ENCODE measurements at places on chromosomes 4 and X.

DNA sequence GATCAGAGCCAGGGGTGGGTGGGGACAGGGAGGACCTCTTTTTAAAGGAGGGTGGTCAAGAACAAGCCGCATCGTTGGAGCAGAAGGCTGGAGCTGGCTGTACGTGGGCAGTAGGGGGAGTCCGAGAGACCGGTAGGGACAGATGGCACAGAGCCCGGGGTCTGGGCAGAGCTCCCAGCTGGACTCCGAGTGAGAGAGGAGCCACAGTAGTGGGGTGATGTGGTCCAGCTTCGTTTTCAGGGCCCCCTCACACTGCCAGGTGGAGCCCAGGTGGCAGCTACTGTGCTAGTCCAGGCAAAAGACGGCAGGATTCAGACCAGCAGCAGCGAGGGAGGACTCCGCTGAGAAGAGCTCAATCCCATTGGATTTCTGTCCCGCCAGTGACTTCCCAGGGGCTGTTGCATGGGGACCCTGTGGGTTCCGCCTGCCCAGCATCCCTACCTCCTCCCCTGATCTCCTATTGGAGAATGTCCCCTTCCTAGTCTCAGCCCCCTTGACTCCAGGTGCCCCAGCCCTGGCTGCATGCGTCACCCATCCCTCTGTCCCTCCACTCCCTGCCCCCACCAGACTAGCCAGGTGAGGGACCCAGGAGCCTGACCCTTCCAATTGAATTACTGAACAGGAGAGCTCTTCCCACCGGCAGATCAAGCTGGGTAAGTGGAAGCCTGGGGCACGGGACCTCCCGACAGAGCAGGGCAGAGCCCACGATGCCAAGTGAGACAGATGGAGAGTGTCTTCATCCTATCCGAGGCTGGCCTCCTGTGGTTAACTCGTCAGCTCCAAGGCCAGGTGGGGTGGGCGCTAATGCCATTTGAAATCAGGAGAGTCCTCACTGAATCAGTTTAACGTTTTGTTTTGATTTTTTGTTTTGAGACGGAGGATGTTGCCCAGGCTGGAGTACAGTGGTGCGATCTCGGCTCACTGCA, 2.9 kb downstream of the ARHGAP4 start:
- no peak for DNase-seq

DNA sequence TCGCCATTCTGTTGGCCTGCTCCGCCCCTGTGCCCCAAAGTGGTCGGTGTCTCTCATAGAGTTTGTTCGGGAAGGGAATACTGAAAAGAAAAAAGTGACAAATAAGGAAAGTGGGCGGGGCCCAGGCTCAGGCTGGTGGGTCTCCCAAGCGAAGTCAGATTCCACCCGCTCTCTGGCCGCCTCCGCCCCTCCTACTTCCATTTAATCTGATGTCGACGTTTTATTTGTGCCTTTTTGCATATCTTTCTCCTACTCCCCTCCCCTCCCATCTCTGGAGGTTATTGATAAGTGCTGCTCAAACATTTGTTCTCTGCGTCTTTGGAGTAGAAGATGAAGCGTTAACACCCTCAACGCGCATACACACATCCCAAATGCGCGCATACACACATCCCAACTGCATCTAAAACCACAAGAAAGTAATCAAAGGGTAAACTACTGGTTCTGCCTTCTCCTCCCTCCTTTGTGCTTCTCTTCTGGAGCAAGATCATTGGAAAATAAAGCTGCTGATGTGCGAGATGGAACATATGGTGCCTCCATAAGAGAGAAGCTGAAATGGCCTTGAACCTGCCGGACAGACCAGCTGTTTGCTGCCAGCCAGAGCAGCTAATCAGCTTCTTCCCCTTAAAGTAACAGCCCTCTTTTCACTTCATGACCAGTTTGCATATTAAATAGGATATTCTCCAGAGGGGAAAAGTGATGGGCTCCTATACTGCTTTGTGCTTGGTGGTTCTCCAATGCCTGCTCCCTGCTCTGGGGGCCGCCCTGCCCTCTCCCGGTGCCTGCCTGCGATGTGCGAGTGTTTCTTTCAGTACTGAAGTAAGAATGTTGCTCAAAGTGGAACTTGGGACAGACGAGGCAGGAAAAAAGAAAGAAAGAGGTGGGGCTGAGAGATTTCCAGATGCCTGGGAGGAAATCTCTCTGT, 3.1 kb downstream of the MAMLD1 start:
- DNase-seq, result no peak

DNA sequence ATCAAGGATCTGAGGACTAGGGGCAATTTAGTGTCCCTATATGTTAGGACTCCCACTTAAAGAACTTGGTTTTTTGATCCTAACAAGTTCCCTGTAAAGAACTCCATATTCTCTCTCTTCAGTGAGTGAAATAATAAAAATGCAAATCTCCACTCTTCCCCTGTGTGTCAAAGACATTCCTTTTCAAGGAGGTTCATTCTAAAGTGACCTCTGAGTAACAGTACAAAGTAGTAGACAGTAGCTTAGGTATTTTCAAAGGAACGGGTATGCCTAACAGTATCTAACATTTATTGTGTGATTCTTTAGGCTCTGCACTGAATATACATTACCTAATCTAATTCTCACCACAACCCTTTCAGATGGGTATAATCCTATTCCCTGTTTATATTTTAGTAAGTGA, 58.4 kb upstream of the SCOC start:
- DNase-seq, result no peak

DNA sequence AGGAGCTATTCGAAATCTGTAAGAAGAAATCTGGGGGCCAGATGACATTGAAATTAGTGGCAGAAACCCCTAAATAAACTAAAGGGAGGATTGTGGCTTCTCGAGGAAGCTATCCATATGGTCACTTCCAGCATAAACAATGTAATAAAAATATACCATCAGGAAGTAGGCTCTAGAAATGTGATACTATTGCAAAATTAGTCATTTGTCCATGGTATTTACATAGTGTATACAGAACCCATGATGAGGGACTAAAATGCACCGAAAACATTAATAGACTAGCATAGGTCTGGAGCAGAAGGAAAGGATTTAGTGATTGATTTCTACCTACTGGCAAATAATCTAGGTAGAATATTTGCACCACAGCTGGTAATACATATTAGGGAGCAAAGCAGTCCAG, 1344.0 kb downstream of the FSTL5 start:
- DNase-seq, result no peak

DNA sequence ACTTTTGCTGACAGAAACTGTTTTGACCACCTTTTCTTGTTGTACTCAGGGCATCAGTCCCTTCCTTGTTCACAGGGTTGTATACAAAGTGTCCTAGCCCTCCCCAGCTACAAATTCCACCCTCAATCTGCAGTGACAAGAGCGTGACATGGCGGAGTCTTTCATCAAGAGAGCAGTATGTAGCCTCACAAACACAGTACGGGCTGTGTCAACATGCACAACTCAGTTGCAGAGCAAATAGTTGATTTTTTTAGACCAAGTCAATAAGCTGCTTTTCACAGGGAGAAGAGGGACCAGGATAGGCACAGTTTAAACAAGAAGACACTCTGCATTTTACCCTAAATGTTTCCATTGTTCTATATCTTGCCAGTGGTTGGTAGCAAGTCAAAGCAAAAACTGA, 8.6 kb upstream of the HS6ST2 start:
- no peak for DNase-seq

GRCh38 chrX:70664726-70665125, 220.1 kb downstream of the DLG3 start:
- DNase-seq, result no peak

GRCh38 chr4:174107746-174108354, 175.6 kb downstream of the FBXO8 start:
- no peak for DNase-seq

GRCh38 chrX:71222929-71223328, at the start of gene GJB1:
Gene GJB1 (plus strand): TSS chrX:71223224. CDS start chrX:71223708, 484 bp downstream.
- DNase-seq, result no peak

DNA sequence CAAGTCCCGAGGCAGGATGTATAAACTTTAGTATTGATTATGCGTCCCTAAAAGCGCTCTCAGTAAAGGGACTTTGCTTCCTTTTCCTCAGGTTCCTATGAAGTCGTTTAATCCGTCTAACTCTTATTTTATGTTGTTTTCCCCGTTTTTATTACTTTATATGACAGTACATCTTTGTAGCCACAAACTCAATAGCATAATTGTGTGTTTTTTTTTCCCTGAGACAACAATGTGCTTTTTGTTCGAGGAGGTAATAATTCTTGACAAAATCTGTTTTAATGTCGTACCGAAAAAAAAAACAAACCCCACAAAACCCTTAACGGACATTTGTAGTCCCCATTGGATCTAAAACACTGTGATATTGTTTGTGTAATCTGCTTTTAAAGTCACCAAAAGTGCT, 17.9 kb upstream of the PPP2R3B start:
- DNase-seq, result no peak

GRCh38 chr4:61379406-61379805, 179.3 kb downstream of the ADGRL3 start:
- no peak for DNase-seq

- DNase-seq, result no peak
Observed at GRCh38 chr4:46329118-46329976, 60.6 kb downstream of the GABRA2 start.

DNA sequence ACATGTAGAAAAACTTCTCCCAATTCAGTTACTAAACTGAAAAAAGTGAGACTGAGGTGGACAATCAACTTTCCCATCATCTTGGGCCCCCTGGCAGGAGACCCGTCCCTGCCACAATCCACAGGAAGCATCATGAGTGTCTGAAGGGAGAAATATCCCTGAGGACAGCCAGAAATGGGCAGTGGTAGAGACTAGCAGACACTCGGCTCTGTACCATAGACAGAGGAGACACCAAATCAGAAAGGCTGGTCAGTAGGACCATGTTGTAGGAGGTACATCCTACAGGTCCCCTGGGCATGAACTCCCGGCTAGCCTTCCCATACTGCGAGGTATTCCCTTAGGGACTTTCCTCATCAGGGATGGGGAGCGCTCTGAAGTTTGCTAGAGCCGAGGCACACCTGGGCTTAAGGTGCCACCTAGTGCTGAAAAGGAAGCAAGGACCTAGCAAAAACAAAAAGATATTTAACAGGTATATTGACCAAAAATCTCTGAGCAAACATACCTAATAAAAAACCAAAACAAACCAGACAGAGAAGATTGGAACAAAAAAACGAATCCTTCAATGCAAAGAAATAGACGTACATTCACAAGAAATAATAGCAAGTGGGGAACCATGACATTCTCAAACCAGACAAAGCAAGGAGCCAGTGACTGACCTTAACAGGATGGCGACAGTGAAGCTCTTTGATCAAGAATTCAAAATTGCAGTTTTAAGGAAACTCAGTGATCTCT, 55.6 kb downstream of the HAUS3 start:
- no peak for DNase-seq

DNA sequence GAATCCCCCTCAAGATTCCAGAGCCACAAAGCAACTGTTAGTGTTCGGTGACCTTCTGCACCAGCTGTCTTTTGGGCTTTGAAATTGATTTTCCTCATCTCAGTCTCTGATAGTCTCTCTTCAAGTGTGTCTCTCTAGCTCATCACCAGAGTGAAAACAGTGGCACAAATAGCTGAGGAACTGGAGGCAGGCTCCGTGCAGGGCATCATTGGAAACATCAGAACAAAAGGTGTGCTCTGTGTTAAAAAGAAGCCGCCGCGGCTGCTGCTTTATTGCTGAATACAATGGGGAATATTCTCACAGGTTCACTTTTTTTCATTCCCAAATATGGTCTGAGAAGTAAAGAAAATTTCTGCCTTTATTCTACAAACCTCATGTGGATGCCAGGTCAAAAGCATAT, 297.5 kb downstream of the DCTD start:
- DNase-seq, result no peak

- no peak for DNase-seq
Observed at GRCh38 chrX:96692890-96693289, 8.2 kb downstream of the DIAPH2 start.

GRCh38 chrX:69036674-69037573, 128.3 kb downstream of the PJA1 start:
- no peak for DNase-seq

- no peak for DNase-seq
Observed at GRCh38 chrX:13091111-13091765, 46.8 kb upstream of the FAM9C start.

DNA sequence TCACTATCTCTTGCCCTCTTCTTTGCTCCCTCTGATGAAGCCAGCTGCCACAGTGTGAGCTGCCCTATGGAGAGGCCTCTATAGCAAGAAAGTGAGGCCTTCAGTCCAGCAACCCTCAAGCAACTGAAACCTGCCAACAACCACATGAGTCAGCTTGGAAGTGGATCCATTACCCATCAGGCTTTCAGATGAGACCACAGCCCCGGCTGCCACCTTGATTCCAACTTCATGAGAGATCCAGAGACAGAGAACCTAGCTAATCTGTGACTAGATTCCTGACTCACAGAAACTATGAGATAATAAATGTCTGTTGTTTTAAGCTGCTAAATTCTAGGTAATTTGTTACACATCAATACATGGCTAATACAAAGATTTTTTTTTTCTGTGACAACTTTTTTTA, 20.4 kb upstream of the WAS start:
- DNase-seq, result no peak

GRCh38 chr4:29423836-29424721, 1296.1 kb upstream of the PCDH7 start:
- DNase-seq, result no peak
